ENCODE measurements at places on chromosomes 7 and 10.

DNA sequence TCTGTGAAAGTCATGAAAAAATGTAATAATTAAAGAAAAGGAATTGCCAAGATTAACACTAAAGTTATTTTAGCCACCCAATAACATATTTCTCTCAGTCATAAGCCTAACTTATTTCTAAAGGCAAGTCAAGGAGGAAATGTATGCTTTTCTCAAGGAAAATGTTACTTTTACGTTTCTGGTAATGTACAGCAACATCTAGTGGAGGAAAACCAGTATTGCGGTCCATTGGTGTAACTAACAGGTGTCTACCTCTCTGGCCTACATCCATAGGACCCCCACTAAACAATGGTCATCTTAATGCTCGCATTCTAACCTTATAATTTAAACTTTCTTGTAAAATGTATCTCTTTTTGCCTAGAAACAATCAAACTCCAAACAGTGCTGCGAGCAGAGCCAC lies 437.5 kb downstream of the KIF20B start:
- no peak for DNase-seq

DNA sequence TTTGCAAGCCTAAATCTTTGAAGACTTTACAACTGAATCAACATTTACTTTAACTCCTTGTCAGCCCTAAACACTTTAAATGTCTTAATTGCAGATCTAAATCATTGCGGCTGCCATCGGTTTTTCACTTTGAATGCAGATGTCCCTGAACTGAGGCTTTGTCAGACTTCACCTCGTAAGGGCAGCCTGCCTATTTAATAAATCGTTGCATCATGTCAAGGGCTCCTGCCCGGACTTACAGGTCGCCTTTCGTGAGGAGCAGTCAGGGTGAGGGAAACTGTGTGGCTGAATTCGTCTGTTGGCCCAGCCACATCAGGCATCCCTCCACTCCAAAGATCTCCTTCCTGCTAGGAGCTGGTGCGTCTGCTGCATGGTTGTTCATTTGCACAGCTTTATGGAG lies 368.2 kb upstream of the NPVF start:
- DNase-seq = no peak

DNA sequence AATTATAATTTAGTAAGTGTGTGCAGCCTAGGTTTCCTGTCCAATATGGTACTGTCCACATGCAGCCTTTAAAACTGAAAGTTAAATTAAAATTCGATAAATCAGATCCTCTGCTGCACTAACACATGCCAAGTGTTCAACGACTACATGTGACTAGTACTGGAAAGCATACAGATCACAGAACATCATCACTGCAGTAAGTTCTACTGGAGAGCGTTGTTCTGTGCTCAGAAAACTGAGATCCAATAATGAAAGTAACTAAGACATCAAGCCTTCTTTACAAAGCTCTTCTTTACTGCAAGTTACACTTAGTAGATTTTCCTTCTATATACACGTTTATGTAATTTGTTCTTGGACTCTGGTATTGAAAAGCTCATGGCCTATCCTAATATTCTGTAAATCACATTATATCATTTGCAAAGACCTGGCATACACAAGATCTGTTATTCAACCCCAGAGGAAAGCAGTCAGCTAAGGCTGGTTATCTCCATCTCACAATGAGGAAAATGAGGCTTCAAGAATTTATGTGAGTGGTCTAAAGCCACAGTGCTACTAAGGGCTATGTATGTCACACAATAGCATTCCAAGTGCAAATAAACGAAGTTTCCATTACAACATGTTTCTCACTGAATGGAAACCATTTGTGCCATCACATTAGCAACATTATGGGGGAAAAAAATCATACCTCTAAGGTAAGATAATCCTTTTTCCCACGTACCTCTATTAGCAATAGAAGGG lies 77.6 kb downstream of the VPS41 start:
- DNase-seq = no peak

- DNase-seq = no peak
Observed at GRCh38 chr10:385571-386300, 250.5 kb downstream of the ZMYND11 start.

GRCh38 chr7:150994838-150995510 lies 4.2 kb downstream of the NOS3 start:
- DNase-seq = no peak

DNA sequence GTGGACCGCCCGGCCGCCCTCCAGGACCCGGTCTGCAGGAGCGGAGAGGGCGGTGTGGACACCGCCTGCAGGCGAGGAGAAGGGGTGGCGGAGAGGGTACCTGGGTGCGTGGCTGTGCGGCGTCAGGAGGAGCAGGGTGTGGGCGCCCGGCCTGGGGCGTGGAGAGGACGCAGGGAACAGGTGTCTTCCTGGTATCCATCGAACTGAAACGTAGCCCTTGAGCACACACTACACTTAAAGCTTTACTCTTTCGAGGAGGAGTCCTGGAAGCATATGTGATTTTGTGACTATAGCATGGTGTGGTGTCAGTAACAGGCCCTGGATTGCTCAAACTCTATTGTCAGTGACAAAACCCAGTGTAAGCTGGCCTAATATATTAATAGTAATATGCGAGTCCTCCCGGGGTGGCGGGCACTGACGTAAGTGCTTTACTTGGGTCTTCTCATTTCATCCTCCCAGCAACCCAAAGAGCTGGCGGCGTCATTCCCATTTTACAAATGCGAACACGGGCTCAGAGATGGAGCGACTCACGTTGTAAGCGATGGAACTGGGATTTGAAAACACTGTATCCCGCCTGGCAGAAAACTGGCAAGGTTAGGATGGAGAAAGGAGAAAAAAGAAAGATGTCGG lies 508 bp upstream of the TECPR1 start:
- DNase-seq = no peak

DNA sequence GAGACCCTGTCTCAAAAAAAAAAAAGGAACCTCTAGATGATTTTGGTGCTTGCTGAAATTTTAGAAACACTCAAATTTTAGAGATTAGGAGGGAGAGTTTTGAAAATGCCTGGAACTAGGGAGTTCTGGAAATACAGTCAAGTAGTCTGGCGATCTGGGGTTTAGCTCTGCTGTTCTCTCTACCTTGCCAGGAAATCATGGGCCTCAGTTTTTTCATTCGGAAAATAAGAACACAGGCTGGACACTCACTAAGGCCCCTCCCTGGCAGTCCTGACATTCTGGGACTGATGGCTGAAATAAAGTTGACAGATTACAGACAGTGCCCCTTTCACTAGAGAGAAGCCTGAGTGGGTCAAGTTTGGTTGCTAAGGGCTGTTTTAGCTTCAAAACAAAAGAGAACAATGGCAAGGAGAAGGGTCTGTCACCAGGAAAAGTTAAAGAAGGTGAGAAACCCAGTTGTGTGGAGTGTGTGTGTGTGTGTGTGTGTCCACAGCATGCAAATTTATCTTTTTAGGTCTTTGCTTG lies 25.0 kb upstream of the CALN1 start:
- no peak for DNase-seq

- DNase-seq = no peak
Observed at GRCh38 chr10:15460661-15461060, 89.6 kb upstream of the FAM171A1 start.

DNA sequence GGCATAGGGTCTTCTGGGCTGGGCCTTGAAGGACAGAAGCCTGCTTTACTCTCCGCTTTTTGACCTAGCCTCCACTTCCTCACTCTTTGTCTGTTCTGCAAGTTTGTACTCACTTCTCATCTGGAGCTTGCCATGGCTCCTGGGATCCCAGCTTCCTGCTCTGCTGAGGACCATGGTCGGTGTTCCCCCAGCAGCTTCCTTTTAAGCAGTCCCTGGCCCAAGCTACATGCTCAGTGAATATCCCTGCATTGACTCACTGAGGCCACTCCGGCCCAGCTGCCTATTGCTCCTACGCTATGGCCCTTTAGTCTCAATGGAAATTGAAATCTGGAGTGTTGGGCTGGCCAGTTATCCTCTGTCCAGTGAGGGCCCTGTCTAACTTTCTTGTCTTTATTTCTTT lies 427.7 kb downstream of the RPS24 start:
- DNase-seq = no peak

- no peak for DNase-seq
Observed at GRCh38 chr7:139829775-139830117, 682 bp downstream of the TBXAS1 start.

DNA sequence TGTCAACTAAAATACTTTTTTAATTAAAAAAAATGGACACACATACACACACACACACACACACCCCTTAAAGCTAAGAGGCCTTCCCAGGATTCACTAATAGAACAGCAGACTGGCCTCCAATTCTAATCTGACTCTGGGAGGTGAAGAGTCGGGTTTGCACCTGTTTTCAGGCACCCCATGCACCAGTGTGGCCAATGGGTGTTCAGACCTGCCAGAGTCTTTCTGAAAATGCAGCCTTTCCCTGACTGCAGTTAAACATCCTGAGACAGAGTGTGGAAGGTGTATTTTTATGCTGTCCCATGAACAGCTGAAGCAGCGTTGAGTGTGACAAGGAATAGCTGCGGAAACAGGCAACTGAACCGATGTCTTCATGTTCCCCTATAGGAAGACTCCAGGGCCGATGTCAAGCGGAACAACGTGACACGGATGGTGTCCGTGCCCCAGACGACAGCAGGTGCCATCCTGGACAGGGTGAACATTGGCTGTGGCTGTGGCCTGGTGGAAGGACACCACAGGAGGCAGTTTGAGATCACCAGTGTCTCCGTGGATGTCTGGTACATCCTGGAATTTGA lies 74.6 kb upstream of the LYZL2 start:
- DNase-seq = no peak

GRCh38 chr7:118496138-118496644 lies 271.7 kb downstream of the ANKRD7 start:
- no peak for DNase-seq

- no peak for DNase-seq
Observed at GRCh38 chr10:100158044-100158805, 27.6 kb downstream of the ERLIN1 start.

GRCh38 chr7:93830141-93830925 lies 60.2 kb downstream of the TFPI2 start:
- DNase-seq = no peak

All from left cardiac atrium (tissue), 4 donors.